ENCODE measurements at places on chromosomes 11 and 22.

GRCh38 chr11:112179601-112180000 is 4.3 kb downstream of the BCO2 start:
- DNase-seq: no peak

- DNase-seq: no peak
Observed at GRCh38 chr22:46801826-46802607, 39.6 kb downstream of the TBC1D22A start.

DNA sequence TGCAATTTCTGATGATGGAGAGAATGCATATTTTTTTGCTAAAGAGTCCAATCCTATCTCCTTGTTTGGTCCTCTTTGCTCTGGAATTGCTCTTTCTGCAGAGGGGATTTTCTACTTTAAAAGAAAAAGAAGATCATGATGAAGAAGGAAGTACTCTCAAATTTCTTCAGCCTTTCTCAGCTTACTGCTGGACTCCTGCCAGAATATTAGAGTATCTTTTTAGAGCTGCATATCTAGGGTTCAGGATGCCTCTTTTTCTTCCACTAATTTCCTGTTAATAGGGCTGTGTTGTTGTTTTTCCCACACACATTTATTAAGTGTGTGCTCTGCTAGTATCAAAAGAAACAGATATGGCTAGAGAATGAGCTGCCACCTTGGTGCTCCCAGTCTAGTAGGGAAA is 18.2 kb downstream of the UBASH3B start:
- no peak for DNase-seq

DNA sequence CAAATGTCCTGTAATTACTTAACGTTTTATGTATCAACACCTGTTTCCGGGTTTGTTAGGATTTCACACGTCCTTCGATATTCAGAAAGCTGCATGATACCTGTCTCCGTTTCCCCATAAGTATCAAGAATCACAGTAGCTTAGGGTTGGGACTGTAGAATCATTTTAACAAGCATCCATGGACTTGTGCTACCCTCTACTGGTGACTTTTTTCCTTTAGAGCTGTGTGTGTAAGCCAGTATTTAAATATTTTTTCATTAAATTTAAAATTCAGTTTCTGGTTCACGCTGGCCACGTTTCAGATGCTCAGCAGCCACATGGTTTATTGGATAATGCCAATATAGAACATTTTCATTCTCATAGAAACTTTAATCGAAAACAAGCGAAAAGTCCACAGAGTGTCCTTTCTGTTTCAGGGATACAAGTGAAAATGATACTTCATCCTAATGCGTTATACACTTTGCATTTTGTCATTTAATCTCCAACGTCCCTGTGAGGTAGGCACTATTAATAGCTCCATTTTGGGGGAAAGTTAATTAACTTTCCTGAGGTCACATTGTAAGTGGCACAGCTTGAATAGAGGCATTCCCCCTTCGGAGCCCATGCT is 61.5 kb upstream of the SLC25A18 start:
- no peak for DNase-seq

DNA sequence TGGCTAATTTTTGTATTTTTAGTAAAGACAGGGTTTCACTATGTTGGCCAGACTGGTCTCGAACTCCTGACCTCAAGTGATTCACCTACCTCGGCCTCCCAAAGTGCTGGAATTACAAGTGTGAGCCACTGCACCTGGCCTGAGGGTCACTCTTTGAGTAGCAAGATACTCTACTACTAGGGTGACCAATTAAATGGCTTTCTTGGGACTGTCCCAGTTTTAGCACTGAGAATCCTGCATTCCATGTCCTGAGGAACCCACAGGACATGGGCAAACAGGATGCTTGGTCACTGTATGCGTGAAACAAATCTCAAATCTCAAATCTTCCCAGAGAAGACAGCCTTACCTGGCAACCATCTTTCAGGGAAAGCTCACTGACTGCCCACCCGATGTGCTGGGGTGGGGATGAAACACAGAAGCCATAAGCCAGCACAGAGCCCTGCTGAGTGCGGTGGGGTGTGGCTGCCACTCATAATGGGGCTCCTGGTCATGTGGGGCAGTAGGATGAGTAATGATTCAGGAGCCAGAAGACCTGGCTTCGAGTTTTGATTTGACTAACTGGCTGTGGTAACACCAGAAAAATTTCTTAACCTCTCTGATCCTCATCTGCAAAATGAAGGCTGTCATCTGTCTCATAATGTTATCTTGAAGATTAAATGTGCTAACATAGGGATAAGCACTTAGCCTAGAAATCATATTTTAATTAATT is 11.5 kb downstream of the CLMP start:
- no peak for DNase-seq

DNA sequence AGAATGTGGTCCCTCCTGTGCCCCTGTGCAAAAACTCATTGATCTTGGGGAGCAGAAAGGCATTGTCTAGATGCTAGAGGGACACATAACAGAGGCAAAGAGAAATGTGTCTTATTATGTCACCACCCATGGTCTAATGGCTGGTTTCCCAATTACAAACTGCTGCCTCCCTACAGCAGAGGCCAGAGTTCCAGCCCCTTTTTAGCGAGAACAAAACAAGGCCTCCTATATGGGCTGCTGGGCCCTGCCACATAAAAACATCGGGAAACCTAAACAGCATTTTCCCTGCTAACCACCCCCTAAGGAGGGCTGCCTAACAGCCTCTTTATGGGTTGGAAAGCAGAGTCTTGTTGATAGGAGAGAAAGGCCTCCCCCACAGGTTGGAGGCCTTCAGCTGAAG is 75.2 kb upstream of the CRTAM start:
- no peak for DNase-seq

DNA sequence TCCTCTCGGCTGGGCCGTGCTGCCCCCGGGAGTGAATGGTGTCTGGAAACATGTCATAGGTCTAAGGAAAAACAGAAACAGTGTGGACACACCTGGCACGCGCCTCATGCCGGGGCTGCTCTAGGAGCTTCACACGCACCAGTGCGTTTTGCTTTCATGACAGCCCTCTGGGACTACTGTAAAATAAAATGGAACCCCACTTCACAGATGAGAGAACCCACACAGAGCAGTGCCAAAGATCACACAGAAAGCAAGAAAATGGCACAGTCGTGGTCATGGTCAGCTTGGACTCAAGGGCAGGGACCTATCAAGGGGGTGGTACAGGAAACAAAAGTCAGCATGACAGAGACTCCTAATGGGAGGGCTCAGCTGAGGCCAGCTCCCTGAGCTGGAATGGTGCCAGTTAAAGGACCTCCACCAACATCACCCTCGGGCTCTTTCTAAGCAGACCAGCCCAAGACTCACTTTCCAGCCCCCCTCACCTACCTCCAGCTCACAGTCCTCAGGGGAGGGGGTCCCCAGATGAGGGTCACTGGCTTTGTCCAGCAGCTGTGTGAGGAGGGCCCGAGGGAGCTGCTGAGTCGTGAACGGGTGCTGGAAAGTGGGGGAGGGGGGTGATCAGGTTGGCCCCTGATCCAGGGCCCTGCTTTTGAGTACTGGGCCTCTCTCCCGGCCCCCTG is 3.3 kb downstream of the MAP4K2 start:
- DNase-seq: no peak

DNA sequence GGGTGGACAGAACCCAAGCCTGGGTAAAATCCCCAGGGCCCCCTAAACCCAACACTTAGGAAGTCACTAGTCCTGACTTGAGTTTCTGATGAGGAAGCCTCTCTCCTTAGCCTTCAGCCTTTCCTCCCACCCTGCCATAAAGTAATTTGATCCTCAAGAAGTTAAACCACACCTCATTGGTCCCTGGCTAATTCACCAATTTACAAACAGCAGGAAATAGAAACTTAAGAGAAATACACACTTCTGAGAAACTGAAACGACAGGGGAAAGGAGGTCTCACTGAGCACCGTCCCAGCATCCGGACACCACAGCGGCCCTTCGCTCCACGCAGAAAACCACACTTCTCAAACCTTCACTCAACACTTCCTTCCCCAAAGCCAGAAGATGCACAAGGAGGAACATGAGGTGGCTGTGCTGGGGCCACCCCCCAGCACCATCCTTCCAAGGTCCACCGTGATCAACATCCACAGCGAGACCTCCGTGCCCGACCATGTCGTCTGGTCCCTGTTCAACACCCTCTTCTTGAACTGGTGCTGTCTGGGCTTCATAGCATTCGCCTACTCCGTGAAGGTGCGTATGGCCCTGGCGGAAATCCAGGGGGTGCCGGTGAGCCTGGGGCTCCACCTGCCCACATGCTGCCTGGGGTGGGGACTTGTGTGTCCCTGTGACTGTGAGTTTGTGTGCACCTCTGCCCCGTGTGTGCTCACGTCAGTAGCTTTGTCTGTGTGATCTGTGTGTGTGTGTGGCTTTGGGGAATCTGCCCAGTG is at the start of gene IFITM1:
IFITM1 (plus strand) TSS at position 254 of the 767 bp plus-strand sequence; CDS start at position 385, 131 bp downstream.
- peak; percentile 56 for DNase-seq

GRCh38 chr11:16081382-16082094 is 274.8 kb downstream of the SOX6 start:
- DNase-seq: no peak

GRCh38 chr11:123363556-123363955 is 66.5 kb upstream of the GRAMD1B start:
- no peak for DNase-seq

- DNase-seq: peak; percentile 69
Observed at GRCh38 chr11:61083601-61084147, 18.6 kb upstream of the CD5 start.

Measured in activated CD4-positive, CD25-positive, alpha-beta regulatory T cell treated with anti-CD3 and anti-CD28 coated beads, Interleukin-2, amount 50 U/mL, for 72 hours (primary cell).